Tibial artery (tissue), 4 donors: ENCODE measurements at places on chromosomes 5 and 9.

- DNase-seq = no peak
These were observed 150.5 kb upstream of the TLX3 start for GRCh38 chr5:171158581-171158980.

GRCh38 chr9:72292256-72292682 lies 72.7 kb downstream of the ZFAND5 start:
- DNase-seq = no peak

DNA sequence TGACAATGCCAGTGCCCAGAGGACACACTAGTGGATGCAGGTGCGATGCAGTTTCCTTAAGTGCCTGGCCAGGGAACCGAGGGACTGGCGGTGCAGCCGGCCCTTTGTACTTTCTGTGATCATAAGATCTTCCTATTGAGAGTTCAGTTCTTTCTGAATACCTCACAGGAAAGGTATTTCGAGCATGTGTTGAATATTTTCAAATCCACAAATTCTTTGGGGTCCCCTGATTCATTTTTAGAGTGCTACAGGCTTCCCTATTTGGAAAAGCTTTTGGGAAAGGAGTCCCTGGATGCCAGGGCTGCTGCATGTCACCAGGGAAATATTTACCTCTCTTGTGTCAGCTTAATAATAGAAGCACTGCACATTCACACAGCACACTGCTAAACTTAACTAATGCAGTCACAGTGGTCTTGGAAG lies 281.5 kb downstream of the GADD45G start:
- DNase-seq = no peak

- no peak for DNase-seq
These were observed 16.9 kb downstream of the CLTA start for GRCh38 chr9:36207546-36208012.

DNA sequence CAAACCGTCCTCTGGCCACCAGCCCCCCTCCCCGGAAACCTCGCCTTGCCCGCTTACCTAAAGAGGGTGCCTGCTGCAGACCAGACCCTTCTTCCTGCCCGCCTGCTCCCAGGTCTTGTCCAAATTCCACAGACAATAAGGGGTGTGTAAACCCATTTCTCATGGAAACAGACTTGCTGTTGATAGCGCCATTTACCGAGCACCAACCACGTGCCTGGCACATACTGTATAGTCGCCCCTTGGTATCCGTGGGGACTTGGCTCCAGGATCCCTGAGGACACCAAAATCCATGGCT lies 25.1 kb downstream of the CDHR2 start:
- no peak for DNase-seq

- DNase-seq = no peak
These were observed 203.7 kb upstream of the RORB start for GRCh38 chr9:74293479-74293878.

DNA sequence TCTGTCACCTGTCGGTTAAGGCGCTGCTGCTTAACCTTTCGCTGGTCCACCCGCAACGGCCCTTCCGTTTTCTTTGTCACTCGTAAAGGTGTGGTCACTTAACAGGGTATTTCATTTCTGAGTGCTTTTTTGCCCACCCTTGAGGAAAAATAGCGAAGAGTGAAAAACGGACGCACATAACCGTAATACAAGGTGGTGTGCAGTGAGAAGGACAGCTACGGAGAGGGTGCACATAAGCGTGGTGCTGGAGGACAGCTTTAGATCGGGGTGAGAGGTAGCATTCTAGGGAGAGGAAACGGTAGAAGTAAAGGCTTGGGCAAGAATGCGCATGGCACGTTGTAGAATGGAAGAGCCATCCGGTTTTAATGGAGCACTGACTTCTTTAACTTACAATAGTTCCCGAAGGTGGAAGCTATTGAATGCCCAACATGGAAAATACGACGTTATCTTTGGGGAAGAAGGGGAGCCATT lies 761 bp downstream of the CCT5 start:
- no peak for DNase-seq
